ENCODE measurements at places on chromosomes 6 and 20.

GRCh38 chr6:19210849-19211590 is 626.1 kb upstream of the ID4 start:
- H3K27me3 ChIP-seq: no peaks in the 10 kb centered on the region
- no peaks in the 10 kb centered on the region for H3K36me3 ChIP-seq
- no peak for ATAC-seq
- no peak overlapping the region for H3K27ac ChIP-seq

DNA sequence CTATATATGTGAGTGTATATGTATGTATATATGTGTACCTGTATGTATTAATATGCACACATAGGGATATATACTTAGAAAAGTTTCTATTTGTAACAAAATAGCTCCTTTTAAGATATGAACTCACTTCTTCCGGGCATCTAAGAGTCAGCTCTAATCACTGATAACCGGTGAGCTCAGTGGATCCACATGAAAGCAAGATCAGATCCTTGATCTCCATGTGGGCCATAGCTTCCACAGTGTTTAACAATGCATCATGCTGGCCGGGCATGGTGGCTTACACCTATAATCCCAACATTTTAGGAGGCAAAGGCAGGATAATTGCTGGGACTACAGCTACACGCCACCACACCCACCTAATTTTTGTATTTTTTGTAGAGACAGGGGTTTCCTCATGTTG is 52.6 kb downstream of the ECT2L start:
- no peaks in the 10 kb centered on the region for H3K27me3 ChIP-seq
- ATAC-seq: no peak
- H3K4me3 ChIP-seq: no peak overlapping the region
- H3K4me1 ChIP-seq: peaks cover 6% of the 10 kb centered on the region
- H3K27ac ChIP-seq: no peak overlapping the region

GRCh38 chr6:44739181-44739580 is 351.7 kb downstream of the CDC5L start:
- peaks cover 27% of the 10 kb centered on the region for H3K4me1 ChIP-seq
- H3K27me3 ChIP-seq: peaks cover 18% of the 10 kb centered on the region
- peak overlapping the region; percentile 16 for H3K27ac ChIP-seq
- ATAC-seq: no peak

DNA sequence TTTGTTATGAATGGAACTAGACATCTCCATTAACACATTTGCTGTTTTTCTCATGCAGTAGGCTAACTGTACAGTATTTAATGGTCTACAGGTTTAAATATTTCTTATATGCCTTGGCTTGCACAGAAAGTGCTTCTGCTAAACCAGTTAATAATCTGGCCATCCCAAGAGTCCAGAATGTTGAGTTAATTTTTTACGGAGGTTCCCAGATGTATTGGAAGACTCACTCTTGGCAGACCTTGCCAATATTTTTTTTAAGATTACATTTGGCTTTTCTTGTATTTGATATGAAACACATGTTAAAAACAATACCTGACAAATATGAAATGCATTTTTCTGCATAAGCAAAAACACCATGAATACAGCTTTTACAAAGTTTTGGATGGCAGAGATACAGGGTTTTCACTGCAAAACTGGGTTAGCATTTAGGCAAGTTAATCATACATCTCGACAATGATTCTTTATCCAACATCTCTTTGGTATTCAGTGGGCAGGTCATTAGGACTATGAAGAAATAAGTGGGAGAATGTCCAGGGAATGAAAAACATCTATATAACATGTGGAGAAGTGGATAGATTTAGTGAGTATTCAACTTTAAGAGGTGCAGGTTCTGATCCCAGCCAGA is 94.0 kb downstream of the SGK1 start:
- ATAC-seq: no peak
- H3K27ac ChIP-seq: no peak overlapping the region
- H3K27me3 ChIP-seq: no peaks in the 10 kb centered on the region
- no peak overlapping the region for H3K4me3 ChIP-seq
- no peaks in the 10 kb centered on the region for H3K36me3 ChIP-seq
- no peaks in the 10 kb centered on the region for H3K4me1 ChIP-seq

DNA sequence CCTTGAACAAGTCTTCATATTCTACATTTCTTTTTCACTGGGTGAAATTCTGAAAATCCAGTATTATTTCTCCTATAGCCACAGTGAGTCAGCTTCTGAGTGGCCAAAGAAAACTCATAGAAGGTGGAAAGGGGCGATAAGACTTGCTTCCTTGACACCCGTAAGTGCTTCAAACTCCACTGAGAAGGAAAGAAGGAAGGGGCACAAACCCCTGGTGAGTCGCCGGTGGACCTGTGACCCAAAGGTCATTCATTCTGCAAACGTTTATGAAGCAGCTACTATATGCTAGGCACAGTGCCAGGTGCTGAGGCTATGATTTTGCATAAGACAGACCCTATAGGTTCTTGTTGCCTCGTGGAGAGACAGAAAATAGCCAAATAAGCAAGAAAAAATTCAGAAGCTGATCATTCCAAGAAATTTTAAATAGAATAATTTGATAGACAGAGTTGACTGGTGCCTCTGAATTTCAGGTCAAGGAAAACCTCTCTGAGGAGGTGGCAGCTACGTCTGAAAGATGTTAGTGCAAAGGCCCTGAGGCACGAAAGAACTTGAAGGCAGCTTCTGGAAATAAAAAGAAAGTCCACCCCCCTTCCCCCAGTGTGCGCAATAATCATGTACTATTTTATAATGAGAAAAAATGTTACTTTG is 118.2 kb downstream of the CD24 start:
- H3K27me3 ChIP-seq: no peaks in the 10 kb centered on the region
- no peak overlapping the region for H3K27ac ChIP-seq
- no peak overlapping the region for H3K4me3 ChIP-seq
- ATAC-seq: no peak
- H3K36me3 ChIP-seq: no peaks in the 10 kb centered on the region

- H3K4me1 ChIP-seq: no peaks in the 10 kb centered on the region
- H3K27me3 ChIP-seq: peaks cover 83% of the 10 kb centered on the region
- no peak for ATAC-seq
- H3K36me3 ChIP-seq: no peaks in the 10 kb centered on the region
- H3K4me3 ChIP-seq: no peak overlapping the region
- no peak overlapping the region for H3K27ac ChIP-seq
These were observed 2.4 kb upstream of the GPX5 start for GRCh38 chr6:28523241-28523622.

- peaks cover 21% of the 10 kb centered on the region for H3K4me1 ChIP-seq
- H3K4me3 ChIP-seq: no peak overlapping the region
- no peaks in the 10 kb centered on the region for H3K27me3 ChIP-seq
- H3K27ac ChIP-seq: no peak overlapping the region
- no peak for ATAC-seq
These were observed 30.1 kb downstream of the CASP8AP2 start for GRCh38 chr6:89859744-89860143.

DNA sequence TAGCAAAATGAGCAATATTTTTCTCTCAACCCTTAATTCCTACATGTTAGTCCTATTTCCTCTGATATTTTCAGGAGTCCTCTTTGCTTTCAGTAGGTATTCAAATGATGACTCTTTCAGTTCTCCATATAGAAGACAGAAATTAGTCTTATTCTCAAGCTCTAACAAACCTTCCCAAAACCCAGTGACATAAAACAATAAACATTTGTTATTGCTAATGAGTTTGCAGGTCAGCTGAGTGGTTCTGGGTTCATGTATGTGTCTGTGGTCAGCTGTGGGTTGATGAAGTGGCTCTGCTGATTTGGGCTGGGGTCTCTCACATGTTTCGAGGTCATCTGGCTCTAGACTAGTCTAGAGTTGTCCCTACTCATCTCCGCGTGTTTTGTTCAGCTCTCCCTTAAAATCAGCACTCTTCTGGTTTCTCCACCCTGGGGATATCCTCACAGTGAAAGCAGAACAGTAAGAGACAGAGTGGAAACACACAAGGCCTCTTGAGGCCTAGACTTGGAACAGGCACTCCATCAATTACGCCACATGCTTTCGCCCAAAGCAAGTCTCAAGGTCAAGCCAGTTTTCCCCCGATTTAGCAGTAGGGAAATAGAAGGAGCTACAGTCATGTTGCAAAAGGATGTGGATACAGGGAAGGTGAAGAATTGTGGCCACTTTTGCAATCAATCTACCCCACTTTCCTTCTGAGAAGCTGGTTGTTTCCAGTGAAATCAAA is 273.0 kb downstream of the PLCB1 start:
- H3K4me3 ChIP-seq: no peak overlapping the region
- H3K27ac ChIP-seq: no peak overlapping the region
- H3K4me1 ChIP-seq: peaks cover 14% of the 10 kb centered on the region
- no peaks in the 10 kb centered on the region for H3K27me3 ChIP-seq
- H3K36me3 ChIP-seq: no peaks in the 10 kb centered on the region

DNA sequence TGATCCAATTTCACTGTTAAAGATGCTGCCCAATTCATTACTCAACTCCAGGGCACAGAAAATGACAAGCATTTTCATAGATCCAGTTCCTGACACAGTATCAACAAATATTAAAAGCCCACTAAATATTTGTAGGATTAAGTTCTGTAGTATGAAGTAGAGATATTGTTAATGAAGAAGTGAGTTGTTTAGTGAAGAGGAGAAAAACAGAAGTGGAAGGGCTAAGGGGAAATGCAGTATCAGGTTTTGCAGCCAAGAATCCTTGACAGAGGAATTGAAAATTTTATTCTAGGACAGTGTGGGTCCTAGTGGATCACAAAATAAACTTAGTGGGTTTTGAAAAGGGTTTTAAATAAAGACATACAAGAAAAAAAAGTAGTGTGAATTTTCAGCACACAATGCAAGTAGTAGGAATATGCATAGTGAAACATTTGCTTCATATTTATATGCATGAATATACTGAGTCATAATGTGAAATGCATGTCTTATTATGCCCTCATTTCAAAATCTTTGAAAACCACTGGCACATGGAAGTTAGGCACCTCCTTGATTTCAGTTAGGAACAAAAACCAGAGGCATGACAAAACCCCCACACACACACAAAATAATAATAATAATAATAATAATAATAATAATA is 338.6 kb downstream of the KHDRBS2 start:
- H3K27me3 ChIP-seq: no peaks in the 10 kb centered on the region
- no peak for ATAC-seq
- H3K4me1 ChIP-seq: peaks cover 7% of the 10 kb centered on the region
- no peak overlapping the region for H3K4me3 ChIP-seq
- no peak overlapping the region for H3K27ac ChIP-seq

DNA sequence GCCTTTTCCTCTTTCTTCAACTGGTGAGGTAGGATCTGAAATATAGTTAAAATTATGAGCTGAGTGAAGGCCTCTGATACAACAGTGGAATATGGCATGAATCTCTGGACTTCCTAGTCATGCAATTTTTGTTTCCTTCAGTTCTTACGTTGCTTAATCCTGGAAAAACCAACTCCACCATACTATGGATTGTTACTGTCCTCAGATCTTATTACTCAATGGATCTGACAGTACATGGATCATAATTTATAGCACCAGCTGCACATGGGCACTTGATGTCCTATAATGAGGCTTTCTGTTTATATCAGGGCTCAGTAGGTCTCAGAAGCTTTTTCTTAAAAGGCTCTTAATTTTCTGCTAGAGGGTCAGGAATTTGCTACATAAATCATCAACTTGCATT is 1341.0 kb upstream of the EYS start:
- no peaks in the 10 kb centered on the region for H3K36me3 ChIP-seq
- H3K4me1 ChIP-seq: no peaks in the 10 kb centered on the region
- no peak overlapping the region for H3K4me3 ChIP-seq
- no peak for ATAC-seq

- peaks cover 74% of the 10 kb centered on the region for H3K27me3 ChIP-seq
- H3K4me1 ChIP-seq: no peaks in the 10 kb centered on the region
- H3K36me3 ChIP-seq: no peaks in the 10 kb centered on the region
- no peak overlapping the region for H3K4me3 ChIP-seq
- no peak overlapping the region for H3K27ac ChIP-seq
- no peak for ATAC-seq
These were observed 649 bp upstream of the BPIFB1 start for GRCh38 chr20:33282196-33282934.

GRCh38 chr20:20489054-20489453 is 121.2 kb downstream of the INSM1 start:
- no peaks in the 10 kb centered on the region for H3K27me3 ChIP-seq
- H3K4me1 ChIP-seq: peaks cover 36% of the 10 kb centered on the region
- peak overlapping the region; percentile 37 for H3K4me3 ChIP-seq
- peak overlapping the region; percentile 84 for H3K27ac ChIP-seq
- peaks cover 36% of the 10 kb centered on the region for H3K36me3 ChIP-seq

DNA sequence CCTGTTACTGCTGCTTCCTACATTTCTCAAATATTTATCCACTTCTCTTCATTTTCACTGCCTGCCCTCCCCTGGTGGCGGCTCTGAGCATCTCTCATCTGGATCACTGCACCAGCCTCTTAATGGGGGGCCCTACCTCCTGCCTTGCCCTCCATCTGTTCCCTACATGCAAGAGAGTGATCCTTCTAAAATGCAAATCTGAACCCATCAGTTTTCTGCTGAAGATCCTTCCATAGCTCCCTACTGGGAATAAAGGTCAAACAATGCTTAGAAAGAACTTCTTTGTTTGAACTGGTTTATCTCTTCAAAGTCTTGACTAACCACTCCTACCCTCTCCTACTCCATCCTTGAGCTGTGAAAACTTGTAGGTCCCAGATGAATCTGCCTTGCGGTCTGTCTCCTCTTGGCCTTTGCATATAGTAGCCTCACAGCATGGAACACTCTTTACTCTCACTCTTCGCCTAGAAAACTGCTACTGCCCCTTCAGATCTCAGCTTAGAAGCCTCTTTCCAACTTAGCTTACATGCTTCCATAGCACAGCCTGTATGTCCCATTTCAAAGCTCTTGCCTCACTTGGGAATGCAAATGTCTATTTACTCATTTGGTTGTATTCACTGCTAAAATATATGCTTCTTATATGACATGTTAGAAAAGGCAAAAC is 119.3 kb downstream of the QRSL1 start:
- peaks cover 27% of the 10 kb centered on the region for H3K4me1 ChIP-seq
- H3K4me3 ChIP-seq: no peak overlapping the region
- no peak overlapping the region for H3K27ac ChIP-seq
- no peaks in the 10 kb centered on the region for H3K36me3 ChIP-seq

- peaks cover 38% of the 10 kb centered on the region for H3K27me3 ChIP-seq
- no peak overlapping the region for H3K4me3 ChIP-seq
These were observed 96.2 kb downstream of the GRM4 start for GRCh38 chr6:34049395-34050342.

DNA sequence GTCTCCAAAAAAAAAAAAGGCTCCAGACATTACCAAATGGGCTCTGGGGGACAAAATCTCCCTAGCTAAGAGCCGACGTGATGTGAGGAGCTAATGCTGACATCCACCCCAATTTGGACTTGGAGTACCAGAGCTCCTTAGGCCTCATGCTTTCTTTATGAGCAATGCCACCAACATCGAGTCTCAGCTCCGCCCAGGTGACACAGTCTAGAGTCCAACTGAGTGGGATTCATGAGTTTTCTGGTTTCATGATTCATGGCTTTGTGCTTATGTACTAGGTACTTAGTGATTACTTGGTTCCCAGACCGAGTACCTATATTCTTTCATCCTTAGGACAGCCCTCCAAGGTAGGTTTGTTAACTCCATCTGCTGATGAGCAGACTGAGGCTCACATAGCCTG is 4.4 kb downstream of the ANKRD60 start:
- ATAC-seq: no peak
- H3K27me3 ChIP-seq: peaks cover 81% of the 10 kb centered on the region
- no peak overlapping the region for H3K4me3 ChIP-seq
- peaks cover 5% of the 10 kb centered on the region for H3K4me1 ChIP-seq
- peaks cover 2% of the 10 kb centered on the region for H3K36me3 ChIP-seq
- no peak overlapping the region for H3K27ac ChIP-seq

All from stimulated activated memory B cell treated with anti-CD40 and anti-IgM and Interleukin-4, amounts not matched to agents 10 μg/mL and 1 μg/mL and 100 μg/mL, for 72 hours (primary cell).